Fibroblast of skin of left quadriceps (primary cell): ENCODE measurements at places on chromosomes 2 and 18.
A peak's percentile ranks its signal among the peaks of the same experiment; 100 is the strongest.

- no peak for DNase-seq
Measured at GRCh38 chr2:164917296-164917903, 37.9 kb downstream of the SLC38A11 start.

DNA sequence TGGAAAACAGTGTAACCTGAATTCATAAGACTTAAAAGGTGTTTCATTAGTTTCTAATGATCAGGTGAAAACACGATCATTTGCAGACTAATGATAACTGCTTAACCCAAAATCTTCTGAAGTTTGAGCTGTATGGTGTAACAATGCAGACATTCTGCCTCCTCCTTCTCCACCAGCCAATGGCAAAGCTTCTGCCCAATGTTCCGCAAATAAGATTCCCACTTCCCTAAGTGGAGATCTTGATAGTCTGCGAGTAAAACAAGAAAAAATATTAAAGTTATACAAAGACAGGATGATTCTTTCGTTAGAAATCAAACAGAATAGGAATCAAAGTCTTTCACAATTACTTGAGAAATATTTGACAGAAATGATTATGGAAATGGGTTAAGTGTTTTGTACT lies 8.1 kb downstream of the C2orf42 start:
- DNase-seq = no peak

- no peak for DNase-seq
Measured at GRCh38 chr18:80143881-80144280, 34.8 kb downstream of the ADNP2 start.

DNA sequence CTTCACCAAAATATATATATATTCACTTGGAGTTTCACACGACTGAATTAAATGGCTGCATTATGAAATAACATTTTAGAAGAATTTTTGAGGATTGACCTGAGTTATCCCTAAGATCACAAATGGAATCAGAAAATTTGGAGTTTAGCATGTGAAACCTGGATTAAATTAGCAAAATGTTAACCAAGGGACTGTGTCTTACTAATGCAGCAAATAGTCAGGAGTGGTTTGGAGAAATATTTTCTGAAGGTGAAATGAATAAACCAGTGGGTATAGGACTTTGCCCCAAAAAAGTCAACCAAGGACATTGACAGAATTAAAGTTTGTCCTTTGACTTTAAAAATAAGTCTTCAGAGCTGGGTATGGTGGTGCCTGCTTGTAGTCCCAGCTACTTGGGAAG lies 111.2 kb downstream of the PRPF40A start:
- peak; percentile 39 for DNase-seq

DNA sequence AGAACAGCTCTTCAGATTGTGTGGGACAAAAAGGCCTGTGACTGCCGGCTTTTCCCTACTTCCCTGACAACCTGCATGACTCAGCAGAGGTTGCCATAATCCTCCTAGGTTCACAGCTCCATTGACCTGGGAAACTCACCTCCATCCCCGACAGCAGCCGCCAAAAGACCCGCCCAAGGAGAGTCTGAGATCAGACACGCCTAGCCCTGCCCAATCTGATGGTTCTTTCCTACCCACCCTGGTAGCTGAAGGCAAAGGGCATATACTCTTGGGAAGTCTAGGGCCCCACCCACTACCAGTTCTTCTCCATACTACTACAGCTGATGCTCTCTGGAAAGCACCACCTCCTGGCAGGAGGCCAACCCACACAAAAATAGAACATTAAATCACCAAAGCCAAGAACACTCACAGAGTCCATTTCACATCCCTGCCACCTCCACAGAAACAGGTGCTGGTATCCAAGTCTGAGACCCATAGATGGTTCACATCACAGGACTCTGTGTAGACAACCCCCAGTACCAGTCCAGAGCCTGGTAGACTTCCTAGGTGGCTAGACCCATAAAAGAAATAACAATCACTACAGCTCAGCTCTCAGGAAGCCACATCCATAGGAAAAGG lies 140.6 kb downstream of the NETO1 start:
- no peak for DNase-seq

GRCh38 chr18:48342125-48342524 lies 67.1 kb downstream of the ZBTB7C start:
- DNase-seq = no peak

GRCh38 chr2:18662689-18663088 lies 73.3 kb upstream of the NT5C1B start:
- DNase-seq = no peak

DNA sequence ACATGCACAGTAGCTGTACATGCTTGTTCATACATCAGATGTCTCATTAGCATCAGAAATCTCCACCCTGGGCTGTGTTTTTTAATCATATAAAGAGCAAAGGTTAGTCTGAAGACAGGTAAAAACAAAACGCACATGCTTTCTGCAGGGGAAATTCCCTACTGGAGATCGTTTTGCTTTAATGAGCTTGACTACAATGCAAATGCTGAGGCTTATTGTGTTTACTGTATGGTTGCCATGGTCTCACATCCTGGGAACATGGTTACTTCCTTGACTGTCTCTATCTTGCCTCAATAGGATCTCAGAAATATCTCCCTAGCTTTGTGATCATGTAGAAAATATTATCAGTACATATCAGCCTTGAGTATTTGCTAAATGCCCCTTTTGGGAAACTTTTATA lies 336.5 kb upstream of the TFPI start:
- no peak for DNase-seq

- no peak for DNase-seq
Measured at GRCh38 chr2:236956031-236956618, 129.6 kb upstream of the COPS8 start.

- no peak for DNase-seq
Measured at GRCh38 chr2:166170356-166170755, 42.5 kb upstream of the SCN1A start.

DNA sequence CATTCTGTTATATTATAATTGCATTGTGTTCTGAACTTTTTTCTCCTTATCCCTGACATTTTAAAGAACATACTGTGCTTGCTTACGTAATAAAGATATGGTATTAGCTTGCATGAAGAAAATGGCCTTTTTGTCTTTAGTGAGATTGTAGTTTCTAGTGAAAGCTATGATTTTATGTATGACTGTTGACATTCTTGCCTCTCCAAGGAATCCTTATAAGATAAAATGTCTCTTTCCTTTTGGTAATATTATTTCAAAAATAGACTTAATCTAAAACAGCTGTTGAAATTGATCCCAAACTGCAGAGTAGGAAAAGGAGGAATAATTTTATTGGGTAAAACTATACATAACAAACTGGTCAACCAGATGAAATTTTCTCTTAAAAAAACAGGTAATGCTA lies 40.8 kb upstream of the CCDC102B start:
- DNase-seq = peak; percentile 34

GRCh38 chr2:160261732-160262131 lies 61.7 kb upstream of the ITGB6 start:
- no peak for DNase-seq

GRCh38 chr2:51981783-51982182 lies 949.9 kb upstream of the NRXN1 start:
- DNase-seq = peak; percentile 57

GRCh38 chr2:45905632-45905958 lies 254.1 kb downstream of the PRKCE start:
- no peak for DNase-seq

GRCh38 chr2:235599596-235600338 lies 105.9 kb downstream of the AGAP1 start:
- no peak for DNase-seq

- DNase-seq = no peak
Measured at GRCh38 chr2:105752691-105753358, 8.1 kb downstream of the NCK2 start.

DNA sequence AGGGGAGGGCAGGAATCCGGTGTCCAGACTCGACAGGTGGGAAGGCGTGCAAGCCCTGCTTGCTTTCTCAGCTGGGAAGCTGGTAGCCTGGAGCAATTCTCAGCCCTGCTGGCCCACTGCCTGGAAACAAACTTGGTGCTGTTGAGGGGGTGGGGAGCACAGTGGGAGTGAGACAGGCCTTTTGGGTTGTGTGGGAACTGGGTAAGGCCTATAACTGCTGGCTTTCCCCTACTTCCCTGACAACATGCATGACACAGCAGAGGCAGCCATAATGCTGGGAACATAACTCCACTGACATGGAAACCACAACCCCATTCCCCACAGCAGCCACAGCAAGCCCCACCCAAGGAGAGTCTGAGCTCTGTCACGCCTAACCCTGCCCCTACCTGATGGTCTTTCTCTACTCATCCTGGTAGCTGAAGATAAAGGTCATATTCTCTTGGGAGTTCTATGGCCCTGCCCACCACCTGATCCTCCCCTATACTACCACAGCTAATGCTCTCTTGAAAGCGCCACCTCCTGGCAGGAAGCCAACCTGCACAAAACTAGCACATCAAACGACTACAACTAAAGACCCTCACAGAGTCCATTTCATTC lies 122.9 kb upstream of the ACVR1C start:
- no peak for DNase-seq

GRCh38 chr2:120036145-120036544 lies 23.3 kb downstream of the EPB41L5 start:
- no peak for DNase-seq

DNA sequence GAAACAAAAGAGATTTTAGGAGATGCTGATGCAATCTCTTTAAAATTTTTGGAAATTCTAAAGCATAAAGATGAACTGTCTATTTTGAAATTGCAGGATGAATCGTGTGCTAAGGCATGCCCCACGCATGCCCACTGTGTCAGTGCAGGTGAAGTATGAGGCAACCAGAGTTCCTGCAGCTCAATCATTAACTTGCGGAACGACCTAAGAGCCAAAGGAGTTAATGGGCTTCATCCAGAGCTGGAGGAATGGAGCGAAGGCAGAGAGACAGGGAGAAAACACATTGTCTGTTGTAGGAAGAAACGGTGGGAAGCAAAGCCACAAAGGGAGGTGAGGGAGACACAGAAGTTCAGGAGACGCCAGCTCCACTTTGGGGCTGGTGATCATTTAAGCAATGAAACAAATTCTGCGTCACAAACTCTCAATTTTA lies 265.2 kb downstream of the CCDC85A start:
- DNase-seq = peak; percentile 27

DNA sequence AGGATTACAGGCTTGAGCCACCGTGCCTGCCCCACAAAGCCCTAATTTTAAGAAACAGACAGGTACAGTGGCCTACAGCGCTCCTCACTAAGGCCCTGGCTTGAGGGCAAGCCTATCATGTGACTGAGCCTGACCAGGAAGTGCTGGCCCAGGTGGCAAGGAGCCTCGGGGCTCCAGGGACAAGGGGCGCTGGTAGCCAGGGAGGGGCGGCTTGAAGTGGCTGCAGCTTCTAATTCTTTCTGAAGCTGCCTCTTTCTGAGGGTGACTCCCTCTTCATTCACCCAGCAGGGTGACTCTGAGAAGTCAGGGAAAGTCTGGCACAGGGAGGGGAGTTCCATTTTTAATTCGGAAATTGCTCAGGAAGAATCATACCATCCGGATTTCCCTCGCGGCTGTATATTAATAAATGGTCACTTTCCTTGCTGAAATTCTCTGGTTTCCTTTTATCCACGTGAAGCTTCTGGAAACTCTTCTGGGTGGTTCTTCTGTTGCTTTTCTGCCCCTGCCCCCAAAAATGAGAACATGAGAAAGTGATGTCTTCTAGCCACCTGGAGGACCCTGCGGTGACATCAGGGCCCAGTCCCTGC lies 115.7 kb downstream of the FAM210A start:
- DNase-seq = no peak

- no peak for DNase-seq
Measured at GRCh38 chr2:58436872-58437271, 195.7 kb upstream of the FANCL start.

- DNase-seq = no peak
Measured at GRCh38 chr2:128817171-128817570, 498.5 kb upstream of the HS6ST1 start.

- no peak for DNase-seq
Measured at GRCh38 chr18:22188559-22189267, 19.3 kb downstream of the GATA6 start.
